Stimulated activated CD8-positive, alpha-beta memory T cell treated with anti-CD3 and anti-CD28 coated beads, Interleukin-7, amount 100 ng/mL, for 1 hour (primary cell): ENCODE measurements at places on chromosomes 6 and 20.
A peak's percentile ranks its signal among the peaks of the same experiment; 100 is the strongest.

DNA sequence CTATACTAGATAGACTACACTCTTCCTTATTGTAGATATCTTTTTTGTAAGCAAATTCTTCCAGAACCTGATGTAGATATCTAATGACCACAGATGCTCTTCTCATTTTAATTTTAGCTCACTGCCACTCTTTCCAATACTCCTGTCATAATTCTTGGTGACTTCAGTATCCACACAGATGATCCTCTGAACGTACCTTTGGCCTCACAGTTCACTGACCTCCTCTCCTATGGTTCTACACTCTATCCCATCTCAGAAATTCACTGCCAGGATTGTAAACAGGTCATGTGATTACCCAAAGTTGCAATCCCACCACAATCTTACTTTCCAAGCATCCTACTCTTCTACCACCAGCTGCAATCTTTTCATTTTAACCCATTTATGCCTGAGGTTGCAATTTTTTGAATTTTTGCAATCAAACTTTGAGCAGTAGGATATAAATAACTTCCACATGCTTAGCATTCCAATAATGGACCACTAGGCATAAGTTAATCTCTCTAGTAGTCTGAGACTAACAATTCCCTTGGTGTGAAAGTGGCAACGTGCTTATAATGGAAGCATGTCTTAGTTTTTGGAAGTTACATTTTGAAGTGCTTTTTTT lies 31.2 kb downstream of the ESF1 start:
- DNase-seq = no peak

DNA sequence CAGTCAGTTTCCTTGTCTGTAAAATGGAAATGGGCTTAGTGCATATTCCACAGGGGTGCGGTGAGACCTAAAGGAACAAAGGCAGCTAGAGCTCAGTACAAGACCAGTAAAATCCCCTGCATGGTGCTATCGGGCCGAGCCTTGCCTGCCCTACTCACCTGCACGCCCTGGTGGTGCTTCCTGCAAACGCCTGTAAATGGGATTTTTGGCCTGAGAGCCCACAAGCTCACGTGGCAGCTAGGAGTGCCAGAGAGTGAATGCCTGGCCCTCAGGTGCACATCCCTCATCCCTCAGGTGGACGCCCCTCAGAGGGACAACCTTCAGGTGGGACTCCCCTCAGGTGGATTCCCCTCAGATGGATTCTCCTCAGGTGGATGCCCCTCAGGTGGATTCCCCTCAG lies 48.0 kb upstream of the VSX1 start:
- no peak for DNase-seq

- DNase-seq = no peak
Measured at GRCh38 chr6:109296452-109296851, 85.8 kb downstream of the CD164 start.

GRCh38 chr6:87444362-87444761 lies 28.4 kb upstream of the SLC35A1 start:
- no peak for DNase-seq

GRCh38 chr6:168025831-168026710 lies 28.6 kb downstream of the KIF25 start:
- DNase-seq = no peak

DNA sequence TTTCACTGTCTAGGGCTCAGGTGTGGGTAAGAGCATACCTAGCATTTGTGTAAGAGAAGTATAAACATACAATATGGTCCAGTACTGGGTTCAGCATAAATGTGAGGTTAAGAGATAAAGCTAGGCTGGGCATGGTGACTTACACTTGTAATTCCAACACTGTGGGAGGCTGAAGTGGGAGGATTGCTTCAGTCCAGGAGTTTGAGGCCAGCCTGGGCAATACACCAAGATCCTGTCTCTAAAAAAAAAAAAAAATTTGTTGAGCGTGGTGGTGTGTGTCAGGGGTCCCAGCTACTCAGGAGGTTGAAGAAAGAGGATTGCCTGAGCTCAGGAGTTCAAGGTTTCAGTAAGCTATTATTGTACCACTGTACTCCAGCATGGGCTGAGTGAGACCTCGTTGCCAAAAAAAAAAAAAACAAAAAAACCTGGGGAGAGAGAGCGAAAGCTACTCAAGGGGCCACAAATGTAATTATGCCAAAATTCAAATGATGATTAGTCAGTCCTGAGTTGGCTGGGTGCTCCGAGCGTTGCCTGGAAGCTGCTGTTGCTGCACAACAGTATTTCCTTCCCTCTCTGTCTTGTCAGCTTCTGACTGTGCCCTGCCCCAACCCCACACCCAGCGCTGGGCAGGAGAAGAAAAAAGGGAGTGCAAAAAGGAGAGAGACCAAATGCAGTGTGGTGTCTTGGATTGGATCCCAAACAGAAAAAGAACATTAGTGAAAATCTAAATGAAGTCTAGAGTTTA lies 24.0 kb downstream of the CMTR1 start:
- DNase-seq = no peak

DNA sequence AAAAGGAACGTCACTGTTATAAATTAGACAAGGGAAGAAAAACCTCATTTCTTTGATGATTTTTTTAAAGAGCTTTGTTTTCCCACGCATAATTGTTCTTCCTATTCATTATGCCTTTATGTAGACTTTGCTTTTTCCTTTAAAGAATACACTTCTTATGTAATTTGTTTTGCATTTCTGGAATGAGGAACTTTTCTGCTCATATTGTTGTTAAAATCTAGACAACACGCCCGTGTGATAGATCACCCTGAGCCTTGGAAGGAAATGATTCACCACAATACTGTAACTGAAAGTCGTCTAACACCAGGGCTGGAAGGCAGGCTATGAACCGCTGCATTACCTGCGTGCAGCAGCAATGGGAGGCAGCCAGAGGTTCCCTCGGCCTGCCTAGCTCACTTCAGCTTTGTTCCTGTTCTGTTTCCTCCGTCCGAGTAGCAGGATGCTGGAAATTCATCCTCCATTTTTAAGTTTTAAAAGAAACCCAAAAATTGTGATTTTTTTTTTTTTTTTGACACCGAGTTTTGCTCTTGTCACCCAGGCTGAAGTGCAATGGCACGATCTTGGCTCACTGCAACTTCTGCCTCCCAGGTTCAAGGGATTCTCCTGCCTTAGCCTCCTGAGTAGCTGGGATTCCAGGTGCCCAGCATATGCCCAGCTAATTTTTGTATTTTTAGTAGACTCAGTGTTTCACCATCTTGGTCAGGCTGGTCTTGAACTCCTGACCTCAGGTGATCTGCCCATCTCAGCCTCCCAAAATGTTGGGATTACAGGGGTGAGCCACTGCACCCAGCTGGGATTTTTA lies 49.6 kb upstream of the ZNF217 start:
- peak; percentile 32 for DNase-seq

- no peak for DNase-seq
Measured at GRCh38 chr6:106324726-106325335, 729 bp downstream of the ATG5 start.

GRCh38 chr6:147852772-147853171 lies 344.3 kb downstream of the SAMD5 start:
- no peak for DNase-seq

DNA sequence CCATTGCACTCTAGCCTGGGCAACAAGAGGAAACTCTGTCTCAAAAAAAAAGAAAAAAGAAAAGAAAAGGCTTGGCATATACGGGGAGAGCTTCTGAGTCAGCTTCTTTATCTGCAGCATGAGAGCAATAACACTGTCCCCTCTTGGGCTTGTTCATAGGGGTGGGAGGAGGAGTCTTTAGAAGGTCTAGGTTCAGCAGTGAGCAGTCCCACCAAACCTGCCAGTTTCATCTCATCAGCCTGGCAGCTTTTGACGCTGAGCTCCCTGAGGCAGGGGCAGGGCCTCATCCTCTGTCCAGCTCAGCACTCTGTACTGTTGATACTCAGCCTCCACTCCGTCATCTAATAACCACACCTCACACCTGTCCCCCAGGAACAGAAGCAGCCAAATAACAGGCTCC lies 5.6 kb upstream of the C6orf132 start:
- no peak for DNase-seq

DNA sequence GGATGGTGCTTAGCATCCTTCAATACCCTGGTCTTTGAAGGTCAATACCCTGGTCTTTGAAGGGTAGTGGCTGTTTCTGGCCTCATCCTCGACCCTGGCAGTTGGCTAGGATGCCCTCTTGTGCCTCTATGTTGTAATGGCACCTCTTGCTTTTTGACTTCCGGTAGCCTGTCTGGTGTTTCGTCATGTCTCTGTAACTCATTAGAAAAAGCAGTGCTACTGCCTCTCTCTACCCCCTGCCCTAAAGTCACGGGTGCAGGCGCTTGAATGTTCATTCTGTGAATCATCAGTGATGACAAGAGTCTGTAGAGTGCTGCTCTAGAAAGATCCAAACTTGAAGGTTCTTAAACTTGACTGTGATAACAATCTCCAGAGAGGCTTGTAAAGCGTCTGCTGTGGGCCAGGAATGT lies 28.3 kb downstream of the RSPO4 start:
- DNase-seq = no peak

DNA sequence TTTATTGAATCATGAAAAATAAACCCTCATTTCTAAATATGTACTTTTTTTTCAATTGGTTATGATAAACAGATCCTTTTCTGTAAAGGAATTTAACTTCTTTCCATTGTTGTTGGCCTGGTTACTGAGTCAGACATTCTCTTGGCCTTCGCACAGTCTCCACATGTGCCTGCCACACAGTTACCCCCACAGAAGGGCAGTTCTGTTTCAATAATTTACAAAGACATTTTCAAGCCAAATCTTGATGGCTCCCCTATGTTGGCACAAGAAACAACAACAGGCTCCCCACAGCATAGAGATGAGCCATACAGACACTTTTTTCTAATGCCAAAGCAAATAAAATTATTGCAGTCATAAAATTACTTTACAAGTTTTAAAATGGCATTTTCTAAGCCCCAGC lies 55.6 kb upstream of the BEND6 start:
- DNase-seq = no peak

DNA sequence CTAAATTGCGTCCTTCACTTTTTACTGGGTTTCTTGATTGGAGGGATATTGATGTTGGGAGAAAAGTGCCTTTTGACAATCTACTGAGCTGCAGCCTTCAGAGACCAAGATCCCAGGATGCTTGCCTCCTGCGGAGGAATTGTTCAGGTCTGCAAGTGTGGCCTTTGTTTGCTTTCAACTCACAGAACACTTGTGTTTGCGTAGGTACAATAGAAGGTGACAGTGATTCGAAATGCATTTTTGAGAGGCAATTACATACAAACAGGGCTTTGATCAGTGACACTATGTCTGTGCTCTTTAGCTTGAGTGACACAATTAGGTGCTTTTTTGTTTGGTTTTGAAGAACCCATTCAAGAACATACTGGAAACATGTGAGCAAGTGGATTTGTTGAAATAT lies 600.6 kb downstream of the QKI start:
- no peak for DNase-seq

DNA sequence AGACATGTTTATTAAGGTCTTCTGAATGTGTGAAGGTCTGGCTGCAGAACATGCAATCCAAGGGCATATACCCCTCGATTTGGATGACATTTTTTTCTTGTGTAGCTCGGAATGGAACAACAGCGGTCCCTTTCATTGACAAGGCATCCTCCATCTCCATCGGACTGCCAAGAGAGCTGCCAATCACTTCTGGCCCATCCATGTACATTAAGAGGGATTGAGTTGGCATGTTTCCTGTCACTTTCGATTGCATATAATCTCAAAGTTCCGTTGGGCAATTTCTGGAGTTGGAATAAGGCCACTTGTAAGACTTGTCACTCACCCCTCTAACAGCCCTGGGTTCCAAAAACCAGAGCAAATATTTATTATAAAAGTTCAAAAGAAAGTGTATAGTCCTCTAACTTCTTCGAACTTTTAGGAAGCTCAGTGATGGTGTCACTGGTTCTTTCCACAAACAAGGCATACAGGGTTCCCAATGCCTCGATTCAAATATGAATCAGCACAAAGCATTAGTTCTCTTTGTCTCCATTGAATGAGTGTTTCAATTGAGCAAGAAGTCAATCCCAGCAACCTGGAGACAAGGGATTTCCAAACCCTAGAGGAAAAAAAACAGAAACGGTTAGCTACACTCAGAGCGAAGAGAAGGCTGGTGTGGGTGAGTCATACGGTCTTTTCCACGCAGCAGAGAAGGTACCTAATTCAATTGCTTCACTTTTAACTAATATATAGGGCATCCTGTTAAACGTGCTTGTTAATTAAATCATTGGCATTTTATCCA lies 10.9 kb downstream of the ZNF217 start:
- no peak for DNase-seq

DNA sequence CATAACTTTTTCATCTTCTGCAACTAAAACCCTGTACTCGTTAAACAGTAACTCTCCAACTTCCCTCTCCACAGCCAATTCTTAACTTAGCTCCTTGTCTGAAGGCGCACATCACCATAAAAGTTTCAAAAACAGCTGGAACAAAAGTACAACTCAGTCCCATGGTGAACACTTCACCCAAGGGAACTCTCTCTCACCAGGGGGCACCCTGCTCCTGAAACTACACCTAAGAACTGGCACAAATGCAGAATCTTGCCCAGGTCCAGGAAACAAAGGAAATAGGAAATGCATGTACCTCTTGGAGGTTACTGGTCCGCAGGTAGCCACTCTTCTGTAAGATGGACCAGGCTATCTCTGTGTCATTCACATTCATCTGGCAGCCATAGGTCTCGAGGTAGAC lies 6.6 kb downstream of the CDK5RAP1 start:
- no peak for DNase-seq

DNA sequence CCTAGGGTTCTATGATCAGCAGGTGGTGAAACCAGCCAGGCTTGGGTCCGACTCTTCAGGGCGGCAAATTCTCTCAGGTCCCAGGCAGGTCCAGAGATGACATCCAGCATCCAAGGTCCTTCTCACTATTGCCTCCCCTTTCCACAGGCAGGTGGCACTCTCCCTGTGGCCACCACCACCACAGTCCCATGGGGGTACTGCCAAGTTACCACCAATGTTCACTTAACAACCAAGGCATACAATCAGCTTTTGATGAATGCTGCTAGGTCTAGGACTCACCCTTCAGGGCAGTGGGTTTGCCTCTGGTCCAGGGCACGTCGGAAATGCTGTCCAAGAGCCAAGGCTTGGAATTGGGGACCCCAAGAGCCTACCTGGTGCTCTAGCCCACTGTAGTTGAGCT lies 40.4 kb upstream of the UTRN start:
- DNase-seq = no peak

DNA sequence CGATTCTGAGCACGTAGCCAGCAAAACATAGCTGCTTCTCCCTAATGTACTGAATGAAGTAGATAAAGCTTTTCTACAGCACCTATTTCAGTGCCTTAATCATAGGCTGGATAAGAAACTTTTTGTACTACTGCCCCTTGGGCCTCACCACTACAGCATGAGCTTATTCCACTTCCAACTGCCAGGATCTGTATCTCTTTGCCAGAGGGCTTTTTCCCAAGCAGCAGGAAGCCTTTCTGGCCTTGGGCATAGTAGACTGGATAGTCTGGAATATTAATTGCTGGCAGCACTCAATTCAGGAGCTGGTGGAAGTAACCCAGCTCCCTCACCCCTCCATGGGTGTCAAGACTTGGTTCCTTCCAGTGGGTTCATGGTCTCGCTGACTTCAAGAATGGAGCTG lies 43.6 kb downstream of the ANKEF1 start:
- no peak for DNase-seq

- DNase-seq = no peak
Measured at GRCh38 chr6:44676246-44676790, 288.8 kb downstream of the CDC5L start.
